ENCODE measurements at places on chromosomes 11 and 22.

DNA sequence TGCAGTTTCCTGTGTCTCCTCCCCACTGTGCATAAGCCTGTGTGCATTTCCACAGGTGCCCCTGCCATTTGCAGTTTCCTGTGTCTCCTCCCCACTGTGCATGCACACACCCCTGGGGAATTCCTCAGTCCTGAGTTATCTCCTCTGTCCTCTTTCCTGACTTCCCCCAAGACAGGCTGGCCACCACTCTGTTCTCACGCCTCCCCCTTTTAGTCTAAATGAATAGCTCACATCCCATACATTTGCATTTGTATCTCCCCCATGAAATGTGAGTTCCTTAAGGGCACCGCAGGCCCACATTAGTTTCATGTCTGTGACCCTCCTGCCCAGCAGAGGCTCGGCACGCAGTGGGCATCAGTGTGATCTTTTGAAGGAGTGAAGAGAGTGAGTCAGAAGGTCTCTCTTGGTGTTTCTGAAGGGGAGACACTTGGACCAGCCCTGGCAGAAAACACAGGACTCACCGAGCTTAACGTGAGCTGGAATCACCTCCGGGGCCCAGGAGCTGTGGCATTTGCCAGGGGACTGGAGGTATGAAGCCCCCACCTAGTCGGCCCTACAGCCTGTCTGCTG is 6.2 kb downstream of the LRRC74B start:
- no peak for DNase-seq

DNA sequence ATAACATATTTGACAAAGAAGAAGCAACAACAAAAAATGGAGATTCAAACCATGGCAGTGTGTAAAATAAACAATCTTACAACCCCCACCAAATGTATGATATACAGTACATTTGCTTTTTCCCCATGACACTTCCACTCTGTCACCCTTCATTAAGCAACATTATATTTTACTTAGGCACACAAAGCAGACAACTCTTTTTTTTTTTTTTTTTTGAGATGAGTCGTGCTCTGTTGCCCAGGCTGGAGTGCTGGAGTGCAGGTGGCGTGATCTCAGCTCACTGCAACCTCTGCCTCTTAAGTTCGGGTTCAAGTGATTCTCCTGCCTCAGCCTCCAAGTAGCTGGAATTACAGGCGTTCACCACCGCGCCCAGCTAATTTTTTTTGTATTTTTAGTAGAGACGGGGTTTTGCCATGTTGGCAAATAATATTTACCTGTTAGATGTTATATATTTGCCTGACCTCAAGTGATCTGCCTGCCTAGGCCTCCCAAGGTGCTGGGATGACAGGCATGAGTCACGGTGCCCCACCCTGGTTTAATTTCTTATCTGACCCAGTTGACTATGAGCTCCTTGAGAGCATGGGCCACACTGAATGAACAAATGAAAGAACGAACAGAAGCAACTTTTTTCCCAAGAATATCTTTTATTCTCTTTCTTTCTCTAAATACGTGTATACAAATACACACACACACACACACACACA is 5.5 kb upstream of the PCF11 start:
- DNase-seq, result no peak

DNA sequence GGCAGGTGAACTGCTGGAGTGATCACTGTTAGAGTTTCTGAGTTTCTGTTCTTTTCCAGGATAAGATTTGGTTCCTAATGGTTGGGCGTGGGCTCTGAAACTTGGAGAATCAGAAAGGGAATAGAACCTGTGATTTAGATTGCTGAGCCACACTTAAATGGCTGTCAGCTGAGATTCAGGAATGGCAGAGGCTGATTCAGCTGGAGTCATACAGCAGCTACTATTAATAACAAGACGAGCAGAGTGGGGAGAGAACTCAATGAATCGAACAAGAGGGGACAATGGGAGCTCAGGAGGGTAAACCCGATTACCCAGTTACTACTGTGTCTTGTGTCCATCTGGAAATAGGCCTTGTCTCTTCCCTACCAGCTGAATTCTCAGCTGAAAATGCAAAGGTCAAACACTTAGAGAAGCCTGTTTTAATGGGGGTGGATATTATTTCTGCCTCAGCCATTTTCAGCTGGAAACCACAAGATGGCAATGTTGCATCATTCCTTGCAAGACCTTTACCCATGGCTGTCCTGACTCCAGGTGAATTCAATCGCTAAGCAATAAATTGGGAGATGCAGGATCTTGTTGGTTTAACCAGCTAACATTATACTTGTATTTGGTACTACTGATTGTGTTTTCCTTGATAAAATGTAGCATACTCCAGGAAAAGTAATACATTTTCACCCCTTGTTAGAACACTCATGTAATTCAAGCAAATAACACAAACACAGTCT is 104.5 kb upstream of the RAG2 start:
- DNase-seq, result peak; percentile 68

DNA sequence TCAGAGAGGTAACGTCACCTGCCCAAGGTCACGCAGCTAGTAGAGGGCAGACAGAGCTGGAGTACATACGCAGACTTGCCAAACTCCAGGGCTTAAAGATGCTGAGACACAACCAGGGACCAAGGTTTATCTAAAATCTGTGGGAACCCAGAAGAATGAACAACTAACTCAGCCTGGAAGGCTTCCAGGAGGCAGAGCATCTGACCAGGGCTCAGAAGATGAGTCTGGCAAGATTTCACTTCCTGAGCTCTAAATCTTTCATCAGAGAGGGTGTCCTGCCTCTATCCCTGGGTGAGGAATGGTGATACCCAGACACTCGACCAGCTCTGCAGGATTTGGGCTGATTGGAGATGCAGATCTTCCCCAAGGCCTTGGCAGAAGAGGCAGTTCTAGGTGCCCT is 9.1 kb downstream of the GAL3ST1 start:
- peak; percentile 24 for DNase-seq

- no peak for DNase-seq
Measured at GRCh38 chr11:44518968-44519550, 46.4 kb upstream of the CD82 start.

DNA sequence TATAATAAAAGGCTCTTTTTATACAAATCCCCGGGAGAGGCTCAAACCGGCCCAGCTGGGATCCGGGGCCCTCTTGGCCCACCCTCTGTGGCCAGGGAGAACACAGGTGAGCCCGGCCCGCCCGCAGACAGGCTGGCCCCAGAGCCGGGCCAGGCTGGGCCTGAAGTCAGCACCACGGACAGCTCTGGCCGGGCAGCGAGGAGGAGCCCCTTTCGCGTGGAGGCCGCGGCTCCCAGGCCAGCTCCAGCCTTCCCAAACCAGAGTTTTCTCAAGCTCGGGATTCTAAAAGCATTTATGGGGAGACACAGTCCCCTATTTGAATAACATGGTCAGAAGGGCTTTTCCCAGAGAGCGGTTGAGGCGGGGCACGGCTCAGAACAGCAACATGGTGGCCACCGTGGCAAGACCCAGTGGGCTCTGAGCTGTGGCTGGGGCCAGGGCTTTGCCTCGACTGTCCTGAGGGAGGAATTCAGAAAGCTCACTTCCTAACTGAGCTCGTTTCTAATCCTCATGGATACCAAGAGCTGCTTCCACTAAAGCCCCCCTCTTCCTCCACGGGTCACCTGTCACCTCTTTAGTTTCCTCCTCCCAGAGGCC is 115.4 kb downstream of the BRD1 start:
- no peak for DNase-seq

DNA sequence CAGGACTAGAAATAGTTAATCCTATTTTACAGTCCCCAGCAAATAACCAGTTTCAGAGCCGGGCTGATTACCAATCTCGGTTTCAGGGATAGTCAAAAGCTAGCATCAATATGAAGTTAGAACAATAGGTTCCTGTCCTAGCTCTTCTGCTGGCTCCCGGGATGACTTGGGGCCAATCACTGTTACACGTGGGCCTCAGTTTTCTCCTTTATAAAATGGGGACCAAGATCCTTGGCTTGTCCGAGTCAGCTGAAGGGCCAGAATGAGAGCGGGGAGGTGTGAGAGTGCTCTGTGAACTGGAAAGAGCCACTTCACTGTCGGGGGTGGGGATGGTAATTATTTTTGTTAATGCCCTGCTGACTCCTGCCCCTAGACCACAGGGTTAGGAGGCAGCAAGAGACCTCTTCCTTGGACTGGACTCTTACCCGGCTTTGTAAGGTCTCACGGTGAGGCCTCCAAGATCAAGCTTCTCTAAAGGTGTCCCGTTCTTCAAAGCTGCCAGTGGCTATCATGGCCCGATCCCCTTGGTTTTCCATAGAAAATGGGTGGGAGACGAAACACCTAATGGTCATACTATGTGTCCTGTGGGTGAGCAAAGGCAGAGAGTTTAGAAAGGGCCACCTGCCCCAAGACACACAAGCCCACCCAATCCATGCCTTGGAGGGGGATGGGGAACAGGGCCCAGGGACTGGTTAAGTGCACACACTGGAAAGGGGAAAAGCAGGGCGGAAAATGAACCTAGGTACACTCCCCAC is 1.4 kb downstream of the UCP2 start:
- DNase-seq, result no peak

DNA sequence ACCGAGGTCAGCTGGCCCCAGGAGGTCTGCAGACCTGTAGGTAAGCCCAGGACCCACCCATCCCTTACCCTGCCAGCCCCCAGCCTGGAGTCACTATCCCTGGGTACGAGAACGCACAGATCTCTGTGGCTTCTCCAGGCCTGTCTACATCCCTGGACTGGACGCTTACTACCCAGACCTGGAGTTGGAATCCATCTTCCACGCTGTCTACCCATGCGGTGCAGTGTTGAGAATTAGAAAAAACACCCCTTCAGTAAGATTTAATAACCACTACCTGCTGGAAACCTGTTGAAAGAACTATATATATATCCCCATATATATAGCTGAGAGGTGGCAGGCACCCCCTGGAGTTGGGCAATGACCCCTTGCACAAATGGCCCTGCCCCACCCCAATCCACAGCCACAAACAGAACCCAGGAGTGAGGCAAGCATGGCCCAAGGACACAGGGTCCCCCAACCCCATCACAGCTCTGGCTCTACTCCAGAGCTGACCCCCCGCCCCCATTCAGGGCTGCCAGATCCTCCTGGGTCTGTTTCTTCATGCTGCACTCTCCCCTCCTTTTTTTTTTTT is 17.7 kb upstream of the RGL4 start:
- DNase-seq, result no peak

DNA sequence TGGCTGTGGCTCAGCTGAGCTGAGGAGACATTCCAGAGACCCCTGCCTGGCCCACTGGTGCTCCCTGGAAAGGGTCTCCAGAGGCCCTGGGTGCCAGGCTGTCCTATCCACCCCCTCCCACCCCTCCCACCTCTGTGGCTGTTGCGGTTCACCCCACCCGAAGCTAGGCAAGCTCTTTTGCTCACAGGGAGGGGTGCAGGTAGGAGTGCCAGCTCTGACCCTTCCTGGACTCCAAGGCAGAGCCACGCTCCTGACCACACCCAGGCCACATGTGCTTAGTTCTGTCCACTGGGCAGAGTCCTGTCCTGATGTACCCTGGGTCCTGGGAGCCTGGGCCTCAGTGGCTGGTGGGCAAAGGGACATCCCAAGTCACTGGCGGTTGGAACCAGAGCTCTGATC is 16.4 kb downstream of the IL17REL start:
- no peak for DNase-seq

DNA sequence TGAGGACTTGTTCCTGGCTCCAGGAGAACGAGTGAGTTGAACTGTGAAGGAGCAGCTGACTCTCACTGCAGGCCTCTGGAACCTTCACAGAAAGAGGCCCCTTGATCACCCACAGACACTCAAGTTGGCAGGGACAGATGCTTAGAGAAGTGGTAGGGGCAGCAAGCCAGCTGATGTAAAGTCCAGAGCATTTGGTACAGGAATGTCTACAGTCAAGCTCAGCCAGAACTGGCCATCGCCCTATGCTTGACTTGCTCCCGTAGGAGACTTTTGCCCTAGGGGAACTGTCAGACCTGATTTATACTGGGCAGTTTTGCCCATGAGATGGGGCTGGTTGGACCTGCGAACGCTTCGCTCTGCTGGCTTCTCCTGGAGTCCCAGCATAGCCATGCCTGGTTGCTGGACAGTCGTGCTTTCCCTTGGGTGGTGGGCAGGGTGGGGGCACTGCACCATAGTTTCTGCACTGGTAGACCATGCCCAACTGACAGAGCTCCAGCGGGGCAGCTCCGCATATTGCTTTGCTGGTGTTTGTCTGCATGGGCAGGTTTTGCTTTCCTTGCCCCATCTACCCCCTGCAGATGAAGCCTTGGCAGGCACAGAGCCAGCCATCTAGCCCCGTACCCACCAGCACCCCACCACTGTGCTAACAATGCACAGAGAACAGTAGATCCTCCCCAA is 977.7 kb downstream of the JRKL start:
- no peak for DNase-seq

DNA sequence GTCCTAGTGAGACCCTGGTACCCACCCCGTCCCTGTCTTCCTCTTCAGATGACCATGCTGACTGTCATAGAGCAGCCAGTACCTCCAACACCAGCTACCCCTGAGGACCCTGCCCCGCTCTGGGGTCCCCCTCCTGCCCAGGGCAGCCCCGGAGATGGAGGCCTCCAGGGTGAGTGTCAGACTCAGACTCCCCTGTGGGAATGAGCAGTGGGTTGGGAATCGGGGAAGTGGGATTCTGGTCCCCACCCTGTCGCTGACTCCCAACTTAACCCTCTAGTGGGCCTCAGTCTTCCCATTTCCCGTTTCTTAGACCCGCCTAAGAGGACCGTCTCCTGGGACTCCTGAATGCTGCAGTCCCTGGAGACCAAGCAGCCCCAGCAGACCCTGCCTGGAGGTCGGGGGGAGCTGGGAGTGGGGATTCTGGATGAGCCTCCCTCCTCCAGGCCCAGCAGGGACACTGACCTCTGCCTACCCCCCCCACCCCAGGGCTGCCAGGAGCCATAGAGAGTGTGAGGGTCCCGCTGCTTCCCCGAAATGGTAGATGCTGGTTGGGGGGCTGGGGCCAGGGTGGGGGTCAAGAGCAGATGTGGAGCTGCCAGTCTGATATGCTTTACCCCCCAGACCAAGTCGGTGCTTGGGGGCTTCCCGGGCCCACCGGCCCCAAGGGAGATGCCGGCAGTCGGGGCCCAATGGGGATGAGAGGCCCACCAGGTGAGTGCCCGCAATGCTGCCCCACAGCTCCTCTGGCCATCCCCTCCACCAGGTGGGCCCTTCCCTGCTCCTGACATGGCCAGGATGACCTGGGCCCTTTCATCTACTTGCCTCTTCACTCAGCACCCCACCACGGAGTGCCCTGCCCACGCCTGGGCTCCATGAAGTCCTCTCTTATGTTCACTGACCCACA is 25.5 kb downstream of the EMID1 start:
- DNase-seq, result no peak

GRCh38 chr22:49364398-49364797 is 463.3 kb downstream of the BRD1 start:
- no peak for DNase-seq

- no peak for DNase-seq
Measured at GRCh38 chr11:60040109-60040508, at the start of gene OOSP2. Gene OOSP2 (plus strand): TSS chr11:60040409. CDS start chr11:60040460, 51 bp downstream.
